ENCODE measurements at places on chromosomes 5 and 9.

DNA sequence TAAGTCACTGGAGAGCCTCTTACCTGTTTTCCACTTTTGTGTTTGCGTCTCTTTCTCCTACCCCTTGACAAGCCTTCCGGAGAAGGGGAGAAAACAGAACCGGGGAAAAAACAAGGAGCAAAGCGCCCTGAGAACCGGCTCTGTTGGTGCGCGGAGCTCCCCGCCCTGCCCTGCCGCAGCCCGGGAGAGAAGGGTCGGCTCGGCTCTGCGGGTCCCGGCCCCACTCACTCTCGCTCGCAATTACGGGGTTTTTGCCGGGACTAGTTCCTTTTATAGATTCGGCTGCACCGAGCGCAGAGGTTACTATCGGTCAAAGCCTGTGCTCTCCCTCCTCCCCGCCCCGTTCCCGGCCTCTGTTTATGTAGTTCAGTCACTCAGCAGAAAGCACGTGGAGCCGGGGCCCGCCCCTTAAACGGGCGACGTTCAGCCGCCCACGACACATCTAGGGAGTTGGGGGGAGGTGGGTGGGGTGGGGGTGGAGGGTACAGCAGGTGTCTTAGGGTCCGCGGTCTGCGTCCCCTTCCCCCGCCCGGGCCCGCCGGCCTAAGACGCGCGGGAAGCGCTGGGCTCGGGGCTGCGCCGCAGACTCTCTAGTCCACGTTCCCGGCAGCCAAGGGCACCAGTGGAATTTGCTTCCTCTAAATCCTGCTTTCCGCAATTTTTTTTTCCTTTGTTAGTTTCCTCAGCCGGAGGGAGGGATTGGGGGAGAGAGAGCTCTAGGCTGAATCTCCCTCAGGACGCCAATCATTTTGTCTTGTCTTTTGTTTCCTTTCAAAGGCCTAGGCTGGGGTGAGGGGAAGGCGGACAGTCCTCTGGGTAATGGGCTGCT, at the start of gene ABCA1:
TSS of gene ABCA1 (minus strand) at position 244 of the 829 bp plus-strand sequence. CDS start 24,476 bp downstream, outside the sequence.
- peak; percentile 41 for DNase-seq

- DNase-seq = no peak
These were observed 19.4 kb downstream of the CCDC171 start for GRCh38 chr9:15572200-15572770.

GRCh38 chr9:133428617-133429101, 6.5 kb downstream of the ADAMTS13 start:
- DNase-seq = no peak

- no peak for DNase-seq
These were observed 140.2 kb upstream of the SGCD start for GRCh38 chr5:156186760-156187159.

DNA sequence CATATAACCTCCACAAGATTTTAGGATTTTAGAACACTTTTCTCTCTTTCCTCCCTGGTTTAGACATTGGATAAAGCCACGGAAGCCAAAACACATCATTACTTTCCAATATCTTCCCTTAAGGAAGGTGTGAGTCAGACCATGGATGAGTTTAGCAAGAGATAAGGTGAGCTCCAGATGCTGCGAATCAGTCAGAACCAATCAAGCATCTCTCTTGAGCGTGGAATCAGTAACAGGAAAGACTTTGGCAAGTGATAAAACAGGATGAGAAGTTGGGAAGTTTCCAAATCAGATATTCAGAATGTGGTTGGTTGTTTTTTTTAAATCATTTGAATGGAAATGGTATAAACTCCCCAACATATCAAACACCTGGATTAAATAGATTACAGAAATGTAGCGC, 397.8 kb downstream of the EFNA5 start:
- DNase-seq = no peak
